NCI-H1694 treated with DMSO at 0.1 percent for 48 hours (cell line): ENCODE measurements at places on chromosomes 6 and 20.

GRCh38 chr20:18802012-18802634, 11.5 kb upstream of the SCP2D1 start:
- DNase-seq, result no peak

GRCh38 chr6:147043994-147044477, 160.2 kb upstream of the STXBP5 start:
- no peak for DNase-seq

DNA sequence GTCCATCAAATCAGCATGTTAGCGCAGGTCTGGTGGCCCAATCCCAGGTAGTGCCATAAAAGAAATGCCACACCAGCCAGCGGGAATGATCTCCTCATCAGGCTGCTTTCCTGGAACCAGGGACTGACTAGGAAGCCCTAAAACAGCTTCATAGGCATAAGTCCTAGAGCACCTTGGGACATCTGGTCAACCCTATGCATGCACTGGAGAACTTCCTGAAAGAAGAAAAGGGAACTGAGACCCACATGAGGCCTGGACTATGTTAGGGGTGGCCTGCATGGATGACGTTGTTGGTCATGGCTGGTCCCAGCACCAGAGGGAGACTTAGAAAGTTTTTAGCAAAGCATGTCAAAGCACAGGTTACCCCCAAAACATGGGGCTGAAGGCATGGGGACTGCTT, 7.6 kb upstream of the KCNK16 start:
- no peak for DNase-seq

- DNase-seq, result no peak
Measured at GRCh38 chr6:75349262-75349984, 64.8 kb upstream of the TMEM30A start.

GRCh38 chr6:25217302-25217701, 61.9 kb upstream of the CARMIL1 start:
- no peak for DNase-seq
